ENCODE measurements at places on chromosomes 6 and 20.

DNA sequence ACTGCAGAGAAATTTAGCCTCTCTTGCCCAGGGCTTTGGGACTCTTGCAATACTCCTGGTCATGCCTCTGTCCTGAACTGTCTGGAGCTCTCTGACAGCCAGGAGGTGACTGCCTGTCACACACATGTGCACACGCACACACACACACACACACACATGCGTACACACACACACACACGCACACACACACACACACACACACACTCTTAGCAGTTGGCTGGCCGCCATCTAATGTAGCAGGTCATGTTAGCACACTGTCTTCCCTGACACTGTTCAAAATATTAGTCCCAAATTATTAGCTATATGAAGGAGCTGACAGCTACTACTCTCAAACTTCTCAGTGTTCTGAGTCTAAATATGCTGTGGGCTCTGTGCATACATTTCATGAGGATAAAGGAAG is 60.9 kb downstream of the IPCEF1 start:
- no peak for DNase-seq

DNA sequence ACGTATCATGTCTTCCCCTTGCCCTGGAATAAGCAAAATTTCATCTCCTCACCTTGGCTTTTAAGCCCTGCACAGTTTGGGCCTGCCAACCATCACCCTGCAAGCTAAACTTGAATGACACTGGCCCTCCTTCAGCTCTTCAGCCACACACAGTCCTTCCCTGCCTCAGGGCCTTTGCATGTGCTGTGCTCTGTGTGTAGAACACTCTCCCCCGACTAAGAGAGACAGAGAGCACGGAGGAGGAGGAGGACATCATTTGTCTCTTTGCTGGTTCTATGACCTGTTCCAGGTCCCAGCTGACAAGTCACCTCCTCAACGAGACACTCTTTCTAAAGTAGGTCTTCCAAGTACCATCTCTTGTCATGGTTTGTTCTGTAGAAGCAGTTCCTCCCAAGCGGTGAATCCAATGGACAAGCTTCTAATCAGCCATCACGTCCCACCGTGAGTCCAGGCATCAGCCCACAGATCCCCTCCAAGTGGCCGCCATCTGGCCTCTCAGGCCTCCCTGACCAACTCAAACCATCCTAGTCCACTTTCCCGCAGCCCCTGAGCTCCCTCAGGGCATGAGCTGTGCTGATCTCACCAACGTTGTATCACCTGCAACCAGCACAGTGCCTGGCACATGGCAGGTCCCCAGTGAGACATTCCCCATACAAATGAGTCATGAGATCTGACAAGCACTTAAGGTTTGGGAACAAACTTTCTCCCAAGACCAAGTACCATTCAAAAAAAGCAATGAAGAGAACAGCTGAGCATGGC is 30.5 kb downstream of the NFATC2 start:
- DNase-seq: no peak

GRCh38 chr6:142682985-142683384 is 262.0 kb downstream of the HIVEP2 start:
- no peak for DNase-seq

- DNase-seq: peak; percentile 54
These were observed 6.7 kb upstream of the KHDC1L start for GRCh38 chr6:73231986-73232391.

DNA sequence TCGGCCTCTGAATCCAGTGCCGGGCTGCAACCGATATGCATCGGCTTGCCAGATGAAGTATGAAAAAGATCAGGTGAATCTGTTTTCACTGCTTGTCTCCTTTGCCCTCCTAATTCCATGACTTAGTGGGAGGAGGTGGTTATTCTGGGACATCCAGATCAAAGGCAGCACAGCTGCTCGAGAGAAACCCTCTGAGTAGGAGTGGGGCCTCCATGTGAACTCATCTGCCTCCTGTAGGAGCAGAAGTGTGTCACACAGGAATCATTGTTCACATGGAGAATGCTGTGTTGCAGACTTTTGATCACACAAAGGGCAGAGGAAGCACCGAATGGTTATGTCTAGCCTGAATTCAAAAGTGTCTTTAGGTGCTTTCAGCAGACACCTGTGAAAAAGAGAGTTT is 73.1 kb upstream of the SLC22A1 start:
- DNase-seq: no peak

GRCh38 chr20:47860049-47860830 is 75.0 kb upstream of the SULF2 start:
- DNase-seq: no peak

GRCh38 chr6:135906972-135907465 is 55.5 kb downstream of the PDE7B start:
- DNase-seq: no peak

GRCh38 chr6:113067612-113068275 is 720.6 kb downstream of the RFPL4B start:
- no peak for DNase-seq

DNA sequence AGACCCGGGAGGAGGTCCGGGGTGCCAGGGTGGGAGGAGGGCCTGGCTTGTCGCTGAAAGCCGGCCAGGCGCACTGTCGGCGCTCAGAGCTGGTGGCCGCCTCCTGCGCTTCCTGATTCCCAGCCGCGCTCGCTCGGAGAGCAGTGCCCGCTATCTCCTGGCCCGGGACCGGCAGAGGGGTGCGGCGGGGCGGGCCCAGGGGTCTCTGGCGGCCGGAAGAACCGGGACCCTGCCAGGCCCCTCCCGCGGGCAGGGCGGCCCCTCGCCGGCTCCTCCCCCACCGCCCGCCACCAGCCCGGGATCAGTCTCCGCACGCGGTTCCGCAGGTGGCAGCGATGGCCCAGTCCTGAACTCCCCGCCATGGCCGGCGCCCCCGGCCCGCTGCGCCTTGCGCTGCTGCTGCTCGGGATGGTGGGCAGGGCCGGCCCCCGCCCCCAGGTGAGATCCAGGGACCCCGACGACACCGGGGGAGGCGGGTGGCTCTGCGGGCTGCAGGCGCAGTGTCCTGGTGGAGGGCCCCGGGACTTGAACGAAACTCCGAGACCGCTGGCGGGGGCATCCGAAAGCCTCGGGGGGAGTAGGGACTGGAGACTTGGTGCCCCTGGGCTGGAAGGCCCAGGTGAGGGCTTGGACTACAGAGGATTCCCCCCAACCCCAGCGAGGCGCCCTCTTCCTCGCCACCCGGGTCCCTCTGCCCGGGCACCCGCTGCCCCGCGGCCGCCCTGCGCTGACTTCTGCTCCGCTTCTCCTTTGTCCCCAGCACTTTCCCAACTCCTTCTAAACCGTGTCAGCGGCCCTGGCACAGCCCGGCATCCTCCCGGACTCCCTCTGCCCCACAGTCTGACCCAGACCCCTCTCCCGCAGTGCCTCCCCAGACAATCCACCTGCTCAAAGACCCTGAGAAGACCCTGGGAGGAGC is at the start of gene GLP1R:
GLP1R (plus strand) TSS at position 301 of the 919 bp plus-strand sequence; CDS start at position 361, 60 bp downstream.
- DNase-seq: no peak

GRCh38 chr20:24983896-24984295 is 8.7 kb downstream of the APMAP start:
- DNase-seq: no peak

GRCh38 chr20:62310757-62311121 is 7.9 kb downstream of the ADRM1 start:
- DNase-seq: no peak
